Esophagus mucosa (tissue), 1 donor: ENCODE measurements at places on chromosomes 2 and 18. TPM values are rescaled to one million over a fixed set of nuclear protein-coding genes. Genes with fewer than 3 reads are reported as not detected.
A peak's percentile ranks its signal among the peaks of the same experiment; 100 is the strongest.

LHCGR gene
- not detected for total RNA-seq

DNA sequence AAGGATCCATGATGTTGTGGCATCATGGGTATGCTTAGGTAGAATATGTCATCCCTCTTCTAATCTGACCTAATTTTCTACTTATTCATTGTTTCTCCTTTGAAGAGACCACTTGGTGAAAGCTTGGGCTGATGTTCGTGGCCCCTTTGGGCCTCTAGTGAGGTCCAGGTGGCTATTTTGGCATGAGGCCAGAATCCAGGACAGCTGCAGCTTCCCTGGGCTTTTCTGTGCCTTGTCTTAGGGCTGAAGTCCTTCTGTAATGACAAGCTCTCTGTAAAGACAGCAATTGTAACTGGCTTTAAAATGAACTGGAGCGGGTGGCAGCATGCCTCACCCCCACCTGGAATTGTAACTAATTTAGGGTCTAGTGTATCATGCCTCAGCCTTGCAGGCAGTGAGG, 15.6 kb upstream of the MC2R start:
- no peak for ATAC-seq

DNA sequence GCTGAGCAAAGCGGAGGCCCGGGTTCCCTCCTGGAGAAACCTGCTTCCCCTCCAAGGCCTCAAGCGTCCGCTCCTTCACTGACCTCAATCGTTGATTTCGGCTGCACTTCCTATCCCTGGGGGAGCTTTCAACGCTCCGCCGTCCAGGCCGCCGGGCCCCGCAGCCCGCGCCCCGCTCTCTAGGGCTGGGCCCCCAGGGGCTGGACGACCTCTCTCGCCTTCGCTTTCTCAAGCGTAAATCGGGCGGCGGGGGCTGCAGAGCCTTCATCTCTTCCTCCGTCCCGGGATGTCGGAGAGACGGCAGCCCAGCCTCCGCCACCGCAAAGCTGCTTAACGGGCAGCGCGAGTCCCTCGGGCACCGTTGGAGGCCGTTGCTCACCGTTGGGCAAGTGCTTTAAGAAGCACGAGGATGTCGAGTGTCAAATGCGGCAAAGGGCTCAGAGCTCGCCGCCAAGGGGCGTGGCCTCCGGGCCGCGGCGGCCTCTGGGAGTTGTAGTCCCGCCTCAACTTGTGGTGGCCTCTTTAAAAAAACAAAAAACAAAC, 8.5 kb downstream of the HES6 start:
- peak; percentile 62 for ATAC-seq

GRCh38 chr18:66616523-66616983, 12.7 kb upstream of the CDH19 start:
- peak; percentile 13 for ATAC-seq

DNA sequence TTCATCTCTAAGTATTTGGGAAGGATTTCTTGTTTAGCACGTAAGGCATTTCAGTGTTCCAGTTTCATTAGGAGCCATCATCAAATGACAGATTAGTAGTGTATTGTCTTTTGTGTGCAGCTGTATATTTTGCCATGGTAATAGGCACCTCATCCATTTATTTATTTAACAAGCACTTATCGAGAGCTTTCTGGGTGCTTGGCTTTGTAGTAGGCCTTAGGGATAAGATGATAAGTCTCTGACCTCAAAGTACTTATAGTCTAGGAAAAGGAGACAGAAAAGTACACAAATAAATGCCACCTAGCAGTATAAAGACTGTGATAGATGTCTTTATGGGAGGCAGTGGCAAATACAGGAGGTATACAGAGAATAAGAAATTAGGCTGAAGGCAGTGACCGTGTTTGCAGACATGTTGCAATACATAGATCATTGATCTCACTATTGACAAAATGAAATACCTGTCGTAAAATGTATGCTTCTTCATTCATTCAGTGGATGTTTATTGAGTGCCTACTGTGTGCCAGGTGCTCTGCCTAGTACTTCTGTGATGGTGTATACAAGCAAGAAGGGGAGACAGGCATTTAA, 265.9 kb downstream of the SETBP1 start:
- ATAC-seq = no peak

DNA sequence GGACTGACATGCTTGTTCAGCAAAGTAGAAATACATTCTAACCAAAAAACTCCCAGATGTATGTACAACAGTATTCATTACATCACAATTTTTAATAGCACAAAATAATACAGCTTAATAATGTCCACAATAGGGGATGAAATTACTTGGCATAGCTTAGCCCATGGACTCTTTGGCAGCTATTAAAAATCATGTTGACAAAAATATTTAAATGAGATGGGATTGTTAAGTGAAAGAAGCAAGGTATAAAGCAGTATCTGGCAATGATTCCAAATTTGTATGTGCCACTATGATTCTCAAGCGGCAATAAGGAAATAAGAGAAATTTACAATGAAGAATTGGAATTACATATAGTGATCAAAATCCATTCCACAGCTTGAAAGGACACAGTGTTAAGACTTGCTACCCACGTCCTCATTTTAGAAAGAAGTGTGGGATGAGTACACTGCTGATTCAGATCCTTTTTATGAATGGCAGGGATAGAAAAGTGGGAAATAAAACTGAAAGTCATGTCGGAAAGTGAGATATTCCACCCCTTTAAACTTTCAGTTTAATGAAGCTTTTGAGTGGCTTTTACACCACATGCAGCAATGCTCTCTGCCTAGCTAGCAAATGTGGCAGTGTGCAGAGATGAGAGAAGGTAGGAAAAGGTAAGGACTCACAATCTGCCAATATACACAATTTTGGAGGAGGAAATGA, 2.4 kb downstream of the GAREM1 start:
- no peak for ATAC-seq

GREB1L gene
- total RNA-seq = not detected

COL3A1 gene
- total RNA-seq = 43.8 TPM

DNA sequence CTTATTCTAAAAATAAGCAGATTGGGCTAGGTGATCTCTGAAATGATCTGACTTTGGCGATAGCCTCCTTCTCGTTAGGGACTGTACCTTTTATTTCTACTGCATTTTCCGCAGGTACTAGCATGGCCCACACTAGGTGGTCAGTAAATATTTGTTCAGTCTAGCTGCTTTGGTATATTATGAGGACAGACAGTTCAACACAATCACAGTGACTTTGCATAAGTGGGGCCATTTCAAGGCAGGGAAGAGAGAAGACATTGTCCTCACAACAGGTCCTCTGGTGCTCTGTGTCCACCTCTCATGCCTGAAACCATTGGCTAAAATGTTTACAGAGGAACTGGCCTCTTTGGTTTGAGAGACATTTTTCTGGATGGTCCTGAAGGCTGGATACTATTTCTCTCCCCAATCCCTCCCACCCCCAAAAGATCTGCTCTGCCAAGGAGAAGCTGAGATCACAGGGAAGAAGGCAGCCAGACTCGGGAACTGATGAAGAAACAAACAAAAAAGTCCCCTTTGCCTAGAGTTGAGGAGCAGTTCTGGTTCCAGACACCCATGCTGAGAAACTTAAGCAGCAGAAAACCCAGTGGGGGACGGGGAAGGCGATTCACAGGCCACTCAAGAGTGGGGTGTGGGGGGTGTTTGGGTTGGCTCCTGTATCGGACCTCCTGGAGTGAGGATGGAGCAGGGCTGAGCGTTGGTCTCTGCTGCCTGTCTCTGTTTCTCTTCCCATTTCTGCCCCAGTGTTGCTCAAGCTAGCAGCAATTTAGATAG, 2.9 kb upstream of the TNP1 start:
- ATAC-seq = no peak

DNA sequence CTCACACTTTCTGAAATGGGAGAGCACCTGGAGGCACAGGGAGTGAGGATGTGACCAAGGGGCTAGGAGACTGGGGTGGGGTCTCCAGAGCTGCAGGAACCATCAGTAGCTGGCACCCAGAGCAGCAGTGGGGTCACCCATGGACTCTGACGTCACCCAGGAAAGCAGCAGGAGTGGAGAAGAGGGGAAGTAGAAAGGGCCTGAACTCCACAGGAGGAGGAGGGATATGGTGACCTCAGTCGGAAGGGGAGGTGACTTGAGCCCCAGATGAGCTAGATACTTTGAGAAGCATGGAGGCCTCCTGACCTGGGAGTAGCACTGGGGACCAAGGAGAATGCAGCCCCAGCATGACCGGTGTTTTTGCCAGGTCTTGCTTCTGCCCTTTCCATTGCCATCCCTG, 8.8 kb downstream of the NMUR1 start:
- ATAC-seq = no peak

GRCh38 chr2:104866883-104867812, 13.2 kb downstream of the POU3F3 start:
- ATAC-seq = no peak

GRCh38 chr18:5285326-5285725, 10.2 kb downstream of the ZBTB14 start:
- ATAC-seq = no peak

- ATAC-seq = no peak
Measured at GRCh38 chr18:77099485-77100370, 32.9 kb downstream of the MBP start.

GRCh38 chr2:37695336-37695735, 23.9 kb upstream of the CDC42EP3 start:
- no peak for ATAC-seq

ZNF532 gene
- total RNA-seq = 28.3 TPM

DNA sequence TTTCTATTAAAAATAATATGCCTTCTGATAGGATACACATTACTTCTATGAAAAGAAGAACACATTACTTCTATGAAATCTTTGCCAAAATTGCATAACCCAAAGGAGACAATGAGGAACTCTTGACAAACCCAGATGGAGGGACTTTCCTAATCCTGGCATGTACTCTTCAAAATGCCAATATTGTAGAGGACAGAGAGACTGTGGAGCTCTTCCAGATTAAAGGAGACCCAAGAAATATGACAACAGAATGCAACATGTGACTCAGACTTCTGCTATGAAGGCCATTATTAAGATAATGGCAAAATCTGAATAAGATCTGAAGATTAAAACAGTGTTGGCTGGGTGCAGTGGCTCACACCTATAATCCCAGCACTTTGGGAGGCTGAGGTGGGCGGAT, 22.2 kb downstream of the SOWAHC start:
- ATAC-seq = peak; percentile 52

- ATAC-seq = no peak
Measured at GRCh38 chr18:67428158-67428557, 88.4 kb downstream of the DSEL start.

TEX261 gene
- 36.7 TPM for total RNA-seq

DNA sequence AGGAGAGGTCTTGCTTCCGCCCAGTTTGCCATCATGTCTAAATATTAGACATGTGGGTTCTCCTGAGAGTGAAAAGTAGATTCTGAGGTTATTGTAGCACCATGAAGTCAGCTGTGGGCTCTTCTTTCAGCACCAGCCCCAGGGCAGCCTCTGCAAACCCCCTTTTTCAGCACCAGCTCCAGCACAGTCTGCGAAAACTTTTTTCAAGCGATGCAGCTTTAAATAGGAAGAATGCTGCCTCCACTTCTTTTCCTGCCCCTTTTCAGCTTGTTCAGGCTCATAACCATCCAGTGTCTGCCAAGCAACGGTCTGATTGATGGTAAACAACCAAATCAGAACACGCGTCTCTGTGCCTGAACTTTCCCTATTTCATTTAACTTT, at the start of gene COL5A2:
COL5A2 (minus strand) TSS at position 192 of the 381 bp plus-strand sequence; CDS start at position 35, 157 bp downstream.
- peak; percentile 41 for ATAC-seq

ZNF236 gene
- 8.9 TPM for total RNA-seq

RNU2-63P gene
- 5.2 TPM for total RNA-seq

DNA sequence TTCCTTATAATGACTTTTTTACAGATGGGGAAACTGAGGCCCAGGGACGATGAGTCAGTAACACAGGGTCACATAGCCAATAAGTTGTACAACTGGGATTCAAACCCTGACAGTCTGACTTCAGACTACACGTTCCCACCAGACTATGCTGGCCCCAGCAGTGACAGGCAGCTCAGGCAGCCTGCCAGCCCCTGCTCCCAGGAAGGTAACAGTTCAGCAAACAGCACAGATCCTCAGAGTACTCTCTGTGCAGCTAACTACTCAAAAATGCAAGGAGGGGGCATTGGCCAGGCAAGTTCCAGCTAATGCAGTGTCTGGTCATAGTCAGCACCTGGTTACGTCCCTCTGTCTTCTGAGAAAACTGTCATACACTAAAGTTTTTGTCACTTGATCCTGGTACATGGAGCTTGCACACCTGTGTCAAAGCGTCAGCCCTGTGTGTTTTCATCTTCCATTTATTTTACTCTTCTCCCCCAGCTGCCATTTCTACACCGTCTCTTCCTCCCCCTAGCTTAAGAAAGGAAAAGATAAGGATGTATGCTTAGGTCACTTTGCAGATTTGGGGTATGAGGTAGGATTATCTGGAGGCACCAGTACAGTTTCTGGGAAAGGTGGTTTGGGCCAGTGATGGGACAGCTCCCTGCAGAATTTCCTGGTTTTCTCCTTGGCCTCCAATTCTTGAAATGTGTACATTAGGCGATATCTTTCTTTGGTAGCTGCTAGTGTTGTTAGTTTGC, 4.5 kb downstream of the SMARCAL1 start:
- ATAC-seq = no peak

SLC4A5 gene
- 0.56 TPM for total RNA-seq

HOXD8 gene
- total RNA-seq = 0.88 TPM

DNA sequence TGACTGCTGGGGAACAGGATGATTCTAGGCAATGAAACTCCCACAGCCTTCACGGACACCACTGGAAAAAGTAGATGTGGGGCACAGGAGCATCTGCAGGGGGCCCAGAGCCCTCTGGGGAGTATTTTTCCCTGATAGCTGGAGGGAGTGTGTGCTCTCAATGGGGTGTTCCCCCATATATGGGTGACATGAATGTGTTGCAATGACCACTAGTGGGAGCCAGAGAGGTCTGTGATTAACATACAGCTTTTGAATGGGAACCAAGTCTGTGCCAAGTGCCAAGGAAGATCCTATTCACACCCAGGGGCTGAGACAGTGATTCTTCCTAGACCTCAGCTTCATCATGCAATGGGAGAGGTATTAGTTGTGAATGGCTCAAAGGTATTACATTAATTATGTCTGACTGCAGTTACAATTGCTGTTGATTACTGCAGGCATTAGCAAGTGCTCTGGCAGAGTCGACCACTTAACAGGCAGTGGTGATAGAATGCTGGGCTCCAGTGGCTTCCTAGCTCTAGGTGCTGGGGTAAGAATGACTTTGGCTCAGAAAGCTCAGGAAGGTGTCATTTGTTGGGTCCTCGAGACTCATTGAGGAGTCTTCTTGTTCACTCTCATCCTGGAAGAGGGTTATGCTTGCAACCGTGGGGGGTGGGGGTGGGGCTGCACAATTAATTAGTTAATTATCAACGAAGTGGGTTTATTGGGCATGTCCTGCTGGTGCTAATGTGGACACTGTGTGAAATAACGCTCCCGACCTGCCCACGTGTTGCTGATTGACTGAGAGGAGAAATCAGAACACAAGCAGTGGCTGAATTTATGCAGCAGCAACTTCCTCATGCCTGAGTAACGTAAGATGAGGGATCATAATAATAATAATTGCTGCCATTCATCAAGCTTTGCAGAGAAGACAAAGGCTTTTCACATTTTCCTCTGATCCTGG, 194.1 kb downstream of the CLIP4 start:
- ATAC-seq = peak; percentile 80
